ENCODE measurements at places on chromosomes 12 and 14.

DNA sequence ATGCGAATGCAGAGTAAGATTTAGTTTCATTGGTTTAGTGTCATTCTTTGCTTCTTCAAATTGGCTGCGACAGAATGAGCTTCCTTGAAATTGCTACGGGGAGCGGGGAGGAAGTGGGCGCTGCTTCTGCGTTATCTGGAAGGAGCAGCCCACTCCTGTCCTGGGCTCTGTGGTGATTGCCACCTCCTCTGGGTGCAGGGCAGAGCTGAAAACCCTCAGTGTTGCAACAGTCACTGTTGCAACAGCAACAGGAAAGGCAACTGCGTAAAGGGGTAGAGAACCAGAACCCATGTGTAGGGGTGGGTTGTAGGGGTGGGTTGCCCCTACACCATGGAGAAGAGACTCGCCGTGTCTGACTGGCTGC, 57.7 kb downstream of the MAX start:
- H3K4me1 ChIP-seq, result no peaks in the 10 kb centered on the region
- H3K4me3 ChIP-seq, result no peak overlapping the region
- DNase-seq, result peak; percentile 75
- no peak overlapping the region for H3K27ac ChIP-seq
- H3K27me3 ChIP-seq, result no peaks in the 10 kb centered on the region

GRCh38 chr12:79717006-79717405, 26.2 kb upstream of the PAWR start:
- no peaks in the 10 kb centered on the region for H3K4me1 ChIP-seq
- no peak overlapping the region for H3K4me3 ChIP-seq
- no peaks in the 10 kb centered on the region for H3K27me3 ChIP-seq
- no peaks in the 10 kb centered on the region for H3K36me3 ChIP-seq

- H3K4me1 ChIP-seq, result peaks cover 2% of the 10 kb centered on the region
- H3K4me3 ChIP-seq, result no peak overlapping the region
- no peaks in the 10 kb centered on the region for H3K27me3 ChIP-seq
- DNase-seq, result no peak
- no peaks in the 10 kb centered on the region for H3K36me3 ChIP-seq
Measured at GRCh38 chr12:39902821-39903220, 203.1 kb downstream of the SLC2A13 start.

DNA sequence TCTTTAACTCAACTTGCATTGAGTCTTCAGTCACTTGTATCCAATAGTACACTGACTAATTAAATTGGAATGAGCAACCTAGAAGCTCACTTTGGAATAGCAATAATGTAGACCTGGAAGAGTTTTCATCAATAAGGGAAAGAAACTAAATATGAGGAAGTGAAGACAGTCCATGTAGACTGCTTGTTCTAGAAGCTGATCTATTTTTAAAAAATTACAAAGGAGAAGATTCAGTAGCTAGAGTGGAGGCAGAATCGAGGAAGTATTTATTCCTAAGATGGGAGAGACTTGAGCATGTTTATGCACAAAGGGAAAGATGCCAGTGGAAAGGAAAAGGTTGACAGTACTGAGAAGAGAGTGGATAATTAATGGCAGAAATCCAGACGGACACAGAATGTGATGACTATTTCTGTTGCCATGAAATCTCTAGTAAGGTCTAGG, 156.3 kb upstream of the PDE3A start:
- H3K27ac ChIP-seq, result peak overlapping the region; percentile 57
- no peak for DNase-seq
- no peaks in the 10 kb centered on the region for H3K36me3 ChIP-seq
- H3K27me3 ChIP-seq, result no peaks in the 10 kb centered on the region
- peak overlapping the region; percentile 54 for H3K4me3 ChIP-seq
- H3K4me1 ChIP-seq, result peaks cover 11% of the 10 kb centered on the region

- no peak overlapping the region for H3K27ac ChIP-seq
- no peaks in the 10 kb centered on the region for H3K4me1 ChIP-seq
- no peak for DNase-seq
- H3K27me3 ChIP-seq, result no peaks in the 10 kb centered on the region
- no peaks in the 10 kb centered on the region for H3K36me3 ChIP-seq
Measured at GRCh38 chr12:13218641-13219040, 22.1 kb downstream of the EMP1 start.

DNA sequence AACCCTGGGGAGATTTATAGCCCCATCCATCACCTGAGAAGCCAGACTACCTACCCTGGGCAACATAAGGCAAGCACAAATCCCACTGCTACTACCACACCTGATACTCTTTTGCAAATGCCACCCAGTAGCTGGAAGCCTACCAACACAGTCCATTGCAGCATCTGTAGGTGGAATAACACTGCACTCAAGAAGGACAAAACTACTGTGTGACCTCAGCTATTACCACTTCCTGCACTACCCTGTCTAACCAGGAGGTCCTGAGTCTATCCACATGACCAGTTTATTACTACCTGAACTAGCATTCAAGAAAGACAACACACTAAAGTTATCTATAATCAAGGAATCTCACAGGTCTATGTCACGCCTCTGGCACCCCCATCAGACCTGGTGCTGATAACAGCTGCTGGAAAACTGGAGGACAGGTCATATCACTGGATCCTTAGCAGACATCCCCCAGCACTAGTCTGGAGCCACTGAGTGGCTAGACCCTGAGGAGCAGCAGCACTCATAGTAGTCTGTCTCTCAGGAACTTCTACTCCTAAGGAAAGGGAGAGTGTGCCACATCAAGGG, 2.9 kb upstream of the CLEC1A start:
- DNase-seq, result no peak
- no peak overlapping the region for H3K27ac ChIP-seq
- H3K27me3 ChIP-seq, result no peaks in the 10 kb centered on the region

GRCh38 chr14:26204728-26205479, 392.9 kb downstream of the NOVA1 start:
- no peak overlapping the region for H3K27ac ChIP-seq
- no peaks in the 10 kb centered on the region for H3K27me3 ChIP-seq
- no peaks in the 10 kb centered on the region for H3K36me3 ChIP-seq
- peak overlapping the region; percentile 72 for H3K4me3 ChIP-seq
- no peaks in the 10 kb centered on the region for H3K4me1 ChIP-seq
- DNase-seq, result peak; percentile 46

DNA sequence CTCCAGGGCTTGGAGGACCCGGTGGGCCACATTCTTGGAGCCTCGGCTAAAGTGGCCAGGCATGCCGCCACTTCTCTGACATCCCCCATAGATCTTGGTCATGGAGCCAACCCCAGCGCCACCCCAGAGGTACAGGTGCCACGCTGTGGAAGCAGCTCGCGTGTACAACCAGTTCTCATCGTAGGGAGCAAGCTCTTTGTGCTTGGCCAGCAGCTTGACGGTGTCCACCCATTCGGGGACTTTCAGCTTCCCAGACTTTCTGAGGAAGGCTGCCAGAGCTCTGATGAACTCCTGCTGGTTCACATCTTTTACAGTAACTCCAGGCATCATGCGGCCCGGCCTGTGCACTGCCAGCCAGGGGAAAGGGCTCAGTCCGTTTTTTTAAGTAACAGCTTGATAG, 29.3 kb upstream of the EAPP start:
- no peaks in the 10 kb centered on the region for H3K36me3 ChIP-seq
- DNase-seq, result peak; percentile 56
- H3K4me1 ChIP-seq, result no peaks in the 10 kb centered on the region
- no peak overlapping the region for H3K4me3 ChIP-seq
- H3K27me3 ChIP-seq, result no peaks in the 10 kb centered on the region

DNA sequence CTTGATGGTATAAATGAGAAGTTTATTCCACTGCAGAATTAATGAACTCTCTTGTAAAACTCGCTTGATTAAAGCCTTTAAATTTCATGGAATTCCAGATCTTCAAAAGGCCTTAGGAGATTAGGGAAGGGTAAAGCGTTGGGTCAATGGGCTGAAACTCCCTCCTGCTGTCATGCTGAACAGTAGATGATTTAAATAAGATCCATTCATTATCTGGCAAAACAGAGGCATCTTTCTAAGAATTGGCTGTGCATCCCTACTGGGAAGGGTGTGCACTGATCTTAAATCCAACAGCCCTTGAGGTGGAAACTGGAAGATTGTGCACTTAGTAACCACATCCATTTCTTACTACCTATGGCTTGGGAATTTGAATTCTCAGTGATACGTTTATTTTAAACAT, 56.0 kb downstream of the PLCZ1 start:
- H3K4me3 ChIP-seq, result no peak overlapping the region
- DNase-seq, result no peak
- no peaks in the 10 kb centered on the region for H3K27me3 ChIP-seq
- no peaks in the 10 kb centered on the region for H3K36me3 ChIP-seq

GRCh38 chr12:1688086-1688710, 2.7 kb upstream of the ADIPOR2 start:
- no peaks in the 10 kb centered on the region for H3K4me1 ChIP-seq
- DNase-seq, result no peak
- H3K36me3 ChIP-seq, result no peaks in the 10 kb centered on the region
- no peak overlapping the region for H3K27ac ChIP-seq

GRCh38 chr14:77204459-77204771, 22.8 kb downstream of the TMEM63C start:
- no peaks in the 10 kb centered on the region for H3K36me3 ChIP-seq
- DNase-seq, result no peak
- no peak overlapping the region for H3K27ac ChIP-seq
- no peaks in the 10 kb centered on the region for H3K27me3 ChIP-seq

DNA sequence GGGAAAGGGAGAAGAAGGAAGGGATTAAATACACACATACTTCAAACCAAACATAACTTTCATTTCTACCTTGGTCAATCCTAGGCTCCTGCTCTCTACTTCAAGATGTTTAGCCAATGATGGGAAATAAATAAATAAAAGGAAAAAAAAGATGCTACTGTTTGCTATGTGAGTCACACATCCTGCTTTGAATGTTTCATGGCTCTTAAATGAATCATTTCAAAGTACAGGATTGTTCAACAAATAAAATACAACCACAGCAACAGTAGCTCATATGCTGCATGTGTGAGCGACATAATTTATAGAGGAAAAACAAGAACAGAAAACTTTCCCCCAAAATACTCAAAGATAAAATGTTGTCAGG, 54.3 kb upstream of the NPFF start:
- no peak overlapping the region for H3K4me3 ChIP-seq
- no peaks in the 10 kb centered on the region for H3K36me3 ChIP-seq
- H3K4me1 ChIP-seq, result peaks cover 4% of the 10 kb centered on the region
- DNase-seq, result no peak

GRCh38 chr12:19778797-19779196, 339.5 kb downstream of the AEBP2 start:
- H3K4me1 ChIP-seq, result no peaks in the 10 kb centered on the region
- peak overlapping the region; percentile 43 for H3K27ac ChIP-seq
- peak overlapping the region; percentile 36 for H3K4me3 ChIP-seq
- DNase-seq, result no peak
- no peaks in the 10 kb centered on the region for H3K36me3 ChIP-seq

- H3K36me3 ChIP-seq, result no peaks in the 10 kb centered on the region
- DNase-seq, result no peak
- H3K27ac ChIP-seq, result no peak overlapping the region
- no peak overlapping the region for H3K4me3 ChIP-seq
Measured at GRCh38 chr14:93921001-93921806, 5.9 kb upstream of the FAM181A start.

DNA sequence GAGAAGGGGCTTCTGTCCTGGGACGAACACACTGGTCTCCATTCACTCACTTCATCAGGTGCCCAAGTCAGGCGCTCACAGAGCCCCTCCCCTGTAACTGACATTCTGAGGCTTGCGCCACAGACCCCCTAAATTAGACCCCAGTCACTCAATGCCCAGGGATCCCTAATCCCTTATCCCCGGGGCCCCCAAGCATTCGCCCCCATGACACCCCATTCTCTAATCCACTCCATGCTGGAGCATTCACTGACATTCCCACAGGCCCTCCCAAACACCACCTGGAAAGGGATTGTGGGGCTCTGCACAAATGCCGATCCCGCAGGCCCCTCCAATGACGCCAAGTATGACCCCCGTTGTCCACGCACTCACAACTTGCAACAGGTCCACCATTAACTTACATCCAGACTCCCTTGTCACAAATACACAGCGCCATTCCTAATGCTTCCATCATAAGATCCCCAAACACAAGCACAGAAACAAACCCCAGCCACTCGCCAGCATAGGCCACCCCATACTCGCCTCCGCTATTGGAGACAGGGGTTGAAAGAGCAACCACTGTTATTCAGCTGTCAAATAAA, 1.5 kb downstream of the ZNF605 start:
- H3K27me3 ChIP-seq, result no peaks in the 10 kb centered on the region
- H3K4me3 ChIP-seq, result no peak overlapping the region
- peaks cover 2% of the 10 kb centered on the region for H3K4me1 ChIP-seq
